ENCODE measurements at places on chromosomes 12 and 14. TPM values are rescaled to one million over a fixed set of nuclear protein-coding genes. Genes with fewer than 3 reads are reported as not detected.

- DNase-seq, result no peak
Observed at GRCh38 chr12:1916371-1917171, 1.9 kb downstream of the CACNA2D4 start.

- DNase-seq, result no peak
Observed at GRCh38 chr14:31292937-31293616, 85.5 kb upstream of the HECTD1 start.

- peak; percentile 73 for DNase-seq
Observed at GRCh38 chr14:72594099-72594901, 299.6 kb downstream of the DPF3 start.

The SLC5A8 gene
- not detected for total RNA-seq

The RBP5 gene
- not detected for total RNA-seq

The ZCRB1 gene
- total RNA-seq, result 81.3 TPM
